ENCODE measurements at places on chromosomes 1 and 21.
A peak's percentile ranks its signal among the peaks of the same experiment; 100 is the strongest.

- DNase-seq, result no peak
Measured at GRCh38 chr1:169571450-169571849, 14.8 kb downstream of the F5 start.

DNA sequence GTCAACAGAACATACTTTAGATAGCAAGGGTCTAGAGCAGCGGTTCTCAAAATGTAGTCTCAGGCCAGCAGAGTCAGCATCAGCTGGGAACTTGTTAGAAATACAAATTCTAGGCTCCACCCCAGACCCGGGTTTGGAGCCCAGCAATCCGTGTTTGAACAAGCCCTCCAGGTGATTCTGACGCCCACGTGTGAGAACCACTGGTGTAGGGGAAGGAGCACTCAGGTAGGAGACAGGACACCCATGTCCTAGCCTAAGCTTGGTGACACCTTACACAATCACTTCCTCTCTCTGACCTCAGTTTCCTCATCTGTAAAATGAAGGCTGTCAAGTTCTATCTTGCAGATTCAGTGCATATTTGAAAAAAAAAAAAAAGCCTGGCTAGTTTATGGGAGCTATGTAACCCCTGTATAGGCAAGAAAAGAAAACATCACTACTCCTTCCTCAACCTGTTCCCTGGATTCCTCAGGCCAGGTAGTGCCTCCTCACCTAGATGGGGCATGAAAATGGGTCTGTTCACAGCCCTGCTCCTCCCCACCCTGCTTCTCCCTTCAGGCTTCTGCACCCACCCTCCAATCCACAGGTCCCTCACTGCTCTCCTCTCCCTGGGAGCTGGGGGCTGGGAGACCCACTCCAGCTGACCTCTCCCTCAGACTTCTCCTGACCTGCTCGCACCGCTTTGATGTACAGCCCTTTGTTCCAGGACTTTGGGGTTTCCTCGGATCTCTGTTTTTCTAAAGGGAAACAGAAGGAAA, 7.1 kb upstream of the PHLDA3 start:
- no peak for DNase-seq

DNA sequence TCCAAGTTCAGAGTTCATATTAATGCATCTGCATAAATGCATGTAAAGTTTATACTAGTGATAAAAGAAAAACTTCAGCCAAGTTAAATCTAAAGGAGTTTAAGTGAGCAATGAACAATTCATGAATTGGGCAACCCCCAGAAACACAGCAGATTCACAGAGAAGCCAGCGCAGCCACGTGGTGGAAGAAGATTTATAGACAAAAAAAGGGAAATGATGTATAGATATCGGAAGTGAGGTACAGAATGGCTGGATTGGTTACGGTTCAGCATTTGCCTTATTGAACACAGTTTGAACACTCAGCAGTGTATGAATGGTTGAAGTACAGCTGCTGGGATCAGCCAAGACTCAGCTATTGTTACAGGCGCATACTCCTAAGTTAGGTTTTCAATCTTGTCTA, 5.7 kb downstream of the AK5 start:
- no peak for DNase-seq

DNA sequence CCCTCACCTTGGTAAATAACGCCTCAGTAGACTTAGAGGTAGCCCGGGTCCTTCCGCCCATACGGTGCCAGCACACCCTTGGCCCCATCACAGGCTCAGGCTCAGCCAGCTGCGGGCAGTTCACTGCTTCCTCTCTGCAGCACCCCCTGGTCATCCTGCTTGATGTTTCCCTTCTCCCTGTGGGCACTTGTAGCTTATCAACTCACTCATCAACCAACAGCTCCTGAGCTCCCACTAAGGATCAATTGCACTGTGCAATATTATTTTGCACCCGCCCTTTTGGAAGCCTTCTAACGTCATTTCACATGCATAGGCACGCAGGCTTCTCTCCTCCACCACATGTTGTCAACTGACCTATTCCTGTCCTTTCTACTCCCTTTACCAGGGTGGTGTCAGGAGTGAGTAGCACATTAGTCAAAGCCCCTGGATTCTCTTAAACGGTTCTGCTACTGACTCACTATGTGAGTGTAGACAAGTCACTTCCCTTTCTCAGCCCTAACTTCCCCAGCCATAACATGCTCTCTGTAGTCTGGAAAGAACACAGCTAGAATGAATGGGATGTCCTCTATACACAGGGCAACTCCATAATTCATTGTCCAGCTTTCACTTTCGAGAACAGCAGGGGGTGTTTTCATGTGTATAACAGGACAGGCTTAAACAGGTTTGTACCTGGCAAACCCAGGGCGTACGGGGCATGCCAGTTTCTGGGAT, 47.1 kb upstream of the IRF2BP2 start:
- DNase-seq, result peak; percentile 38
